ENCODE measurements at places on chromosomes 7 and 10.

DNA sequence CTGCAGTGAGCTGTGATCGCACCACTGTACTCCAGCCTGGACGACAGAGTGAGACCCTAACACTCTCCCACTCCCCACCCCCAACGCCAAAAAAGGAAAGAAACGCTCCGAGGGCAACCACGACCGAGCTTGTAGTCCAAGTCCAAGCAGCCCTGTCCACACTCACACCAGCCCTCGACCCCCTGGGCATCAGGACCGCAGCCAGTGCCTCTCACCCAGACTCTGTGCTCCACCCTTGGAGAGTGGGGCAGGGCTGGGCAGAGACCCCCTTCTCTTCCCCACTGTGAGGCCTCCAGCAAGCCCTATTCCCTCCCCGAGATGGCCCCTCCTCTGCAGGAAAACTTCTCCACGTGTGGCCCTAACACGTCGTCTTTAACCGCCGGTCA is 82.6 kb downstream of the FOXL3 start:
- DNase-seq = no peak

DNA sequence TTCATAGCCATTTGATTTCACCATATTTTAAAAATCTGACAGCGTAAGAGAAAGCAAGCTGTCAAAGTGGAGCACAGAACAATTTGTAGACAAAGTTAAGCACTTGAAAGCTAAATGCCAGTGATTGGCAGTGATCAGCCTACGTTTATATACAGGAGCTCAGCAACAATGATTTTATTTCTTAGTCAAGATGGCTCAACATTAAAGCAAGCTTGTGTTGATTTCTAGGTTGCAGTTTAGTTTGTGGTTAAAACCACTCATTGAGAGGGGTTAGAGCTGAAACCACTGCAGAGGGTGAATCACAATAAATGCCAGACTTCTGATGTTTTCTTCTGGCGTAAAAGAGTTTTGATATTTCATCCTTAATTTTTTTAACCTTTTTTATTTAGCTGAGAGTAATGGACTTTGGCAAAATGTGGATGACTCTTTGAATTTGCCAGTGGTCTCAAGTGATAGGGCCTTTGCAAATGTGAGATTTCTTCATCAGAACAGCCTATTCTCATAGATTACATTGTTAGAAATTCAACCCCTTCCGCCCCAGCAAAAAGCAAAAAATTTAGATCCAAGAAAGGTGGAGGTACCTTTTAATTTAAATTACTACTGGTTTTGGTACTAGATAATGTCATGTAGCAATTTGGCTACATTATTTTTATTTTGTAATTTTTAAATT is 73.8 kb downstream of the SHOC2 start:
- DNase-seq = no peak

- DNase-seq = no peak
Measured at GRCh38 chr10:33507662-33508425, 173.4 kb upstream of the NRP1 start.

DNA sequence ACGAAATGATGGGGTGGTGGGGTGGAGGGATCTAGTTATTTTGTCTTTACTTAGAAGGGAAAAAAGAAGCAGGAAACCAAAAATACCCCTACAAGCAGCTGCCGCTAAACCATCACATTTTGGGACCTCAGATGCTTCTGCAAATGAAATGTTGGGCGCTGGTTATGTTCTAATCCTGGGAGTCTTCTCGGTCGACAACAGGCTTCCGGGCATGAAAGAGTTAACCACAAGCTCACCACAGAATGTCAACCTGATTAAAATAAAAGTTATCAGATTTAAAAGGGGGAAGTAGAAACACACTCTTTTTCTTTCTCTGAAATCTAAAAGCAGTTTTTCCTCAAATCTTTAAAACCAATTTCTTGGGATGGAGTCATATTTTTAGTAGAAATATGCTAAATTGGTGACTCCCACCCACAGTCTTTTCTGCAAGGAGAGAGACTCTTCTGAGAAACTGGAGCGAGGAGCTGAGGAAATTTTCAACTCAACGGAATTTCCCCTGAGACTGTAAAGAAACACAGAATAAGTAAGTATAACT is 16.8 kb downstream of the IL2RA start:
- DNase-seq = no peak

DNA sequence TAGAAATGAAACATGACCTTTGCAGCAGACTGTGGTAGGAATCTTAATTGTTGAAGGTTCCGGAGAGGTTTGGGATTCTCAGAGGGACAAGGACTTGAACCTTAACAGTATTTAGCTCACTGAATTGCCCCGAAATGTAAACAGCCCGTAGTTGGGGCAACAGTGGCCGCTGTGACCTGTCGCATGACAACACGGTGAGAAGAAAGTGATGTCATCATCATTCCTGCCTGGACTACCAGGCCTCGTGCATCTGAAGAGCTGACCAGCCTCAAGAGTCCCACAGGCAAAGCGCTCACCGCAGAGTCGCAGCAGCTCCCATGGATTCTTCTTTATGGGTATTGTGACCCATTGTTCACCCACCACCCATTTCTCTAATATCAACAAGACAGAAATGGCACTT is 250.6 kb downstream of the KLF6 start:
- DNase-seq = no peak

DNA sequence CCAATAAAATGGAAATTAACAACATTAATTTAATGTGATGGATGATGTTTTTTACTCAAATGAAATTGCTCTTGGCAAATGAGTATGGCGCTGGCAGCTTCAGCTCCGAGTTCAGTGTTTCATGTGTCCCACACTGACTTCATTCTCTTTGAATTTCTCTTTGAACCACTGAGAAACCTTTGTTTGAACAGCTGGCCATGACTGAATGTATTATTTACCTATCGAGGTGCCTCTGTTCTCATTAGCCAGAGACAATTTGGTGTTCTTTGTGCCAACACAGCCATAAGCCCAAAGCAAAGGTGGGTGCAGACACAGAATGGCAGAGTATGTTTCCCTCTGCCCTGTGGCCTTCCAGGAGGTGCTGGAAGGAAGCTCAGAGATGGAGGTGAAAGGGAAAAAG is 42.1 kb downstream of the TMEM178B start:
- DNase-seq = no peak

GRCh38 chr10:45454859-45455258 is 80.8 kb downstream of the ALOX5 start:
- no peak for DNase-seq

- DNase-seq = no peak
Measured at GRCh38 chr10:84739641-84740040, 411.3 kb downstream of the CCSER2 start.

- no peak for DNase-seq
Measured at GRCh38 chr10:71351087-71351486, 32.0 kb downstream of the SLC29A3 start.

DNA sequence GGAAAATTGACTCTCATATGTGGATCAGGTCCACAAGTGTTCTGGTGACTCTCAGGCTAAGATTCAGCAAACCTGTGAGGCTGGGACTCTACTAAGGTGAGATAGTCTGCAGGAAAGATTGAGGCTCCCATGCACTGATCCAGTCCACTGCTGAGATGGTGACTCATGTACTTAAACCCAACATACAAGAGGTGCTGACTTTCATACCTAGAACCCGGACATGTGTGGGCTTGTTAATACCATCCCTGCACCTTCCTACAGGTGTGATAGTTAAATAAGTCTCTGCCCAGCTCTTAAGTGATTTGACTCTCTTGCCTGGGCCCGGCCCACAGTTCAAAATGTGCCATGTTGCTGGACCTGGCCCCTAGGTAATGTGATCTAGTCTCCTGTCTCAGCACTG is 27.1 kb upstream of the ZNF107 start:
- no peak for DNase-seq
